ENCODE measurements at places on chromosomes 6 and 20.

DNA sequence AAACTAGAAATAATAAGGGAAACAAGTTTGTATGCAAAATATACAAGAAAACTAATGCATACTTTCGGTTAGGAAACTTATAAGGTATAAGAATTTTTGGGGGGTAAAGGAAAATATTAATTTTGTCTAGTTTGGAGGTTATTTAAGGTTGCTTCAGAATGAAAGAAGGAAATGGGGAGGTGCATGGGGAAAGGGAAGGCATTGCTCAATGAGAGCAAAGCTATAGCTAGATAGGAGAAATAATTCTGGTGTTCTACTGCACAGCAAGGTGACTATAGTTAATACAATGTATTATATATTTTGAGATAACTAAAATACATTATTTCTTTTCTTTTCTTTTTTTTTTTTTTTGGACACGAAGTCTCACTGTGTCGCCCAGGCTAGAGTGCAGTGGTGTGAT is 5.4 kb upstream of the MYMX start:
- no peak for DNase-seq

DNA sequence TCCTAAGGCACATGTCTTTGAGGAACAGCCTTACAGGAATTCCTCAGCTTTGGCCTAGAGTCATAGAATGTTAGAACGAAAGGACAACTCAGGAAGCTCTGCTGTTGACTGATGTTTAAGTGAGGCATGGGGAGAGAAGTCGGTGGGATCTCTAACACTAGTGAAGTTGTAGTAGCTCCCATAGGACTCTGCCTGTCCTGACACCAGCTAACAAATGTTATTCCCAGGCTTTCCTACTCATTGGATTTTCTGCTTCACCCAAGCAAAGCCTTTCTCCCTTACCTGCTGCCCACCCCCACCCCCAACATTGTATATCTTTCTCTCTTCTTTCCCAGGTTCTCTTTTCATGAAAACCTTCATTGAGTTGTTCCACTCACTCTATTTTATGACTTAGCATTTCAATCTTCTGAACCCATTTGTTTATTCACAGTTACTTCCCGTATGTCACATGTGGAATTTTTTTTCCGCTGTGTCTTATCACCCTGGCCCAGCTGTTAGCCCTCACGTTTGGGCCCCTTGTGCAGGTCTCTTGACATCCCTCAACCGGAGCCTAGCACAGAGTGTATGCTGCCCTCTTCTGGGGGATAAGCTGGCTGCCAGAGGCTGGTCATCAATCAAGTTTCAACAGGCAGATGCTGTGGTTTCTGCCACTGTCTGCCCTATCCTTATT is 39.2 kb upstream of the RNF8 start:
- DNase-seq = no peak

GRCh38 chr6:494394-494793 is 102.8 kb downstream of the IRF4 start:
- DNase-seq = no peak

- DNase-seq = no peak
Observed at GRCh38 chr6:119683031-119683430, 333.5 kb upstream of the MAN1A1 start.

DNA sequence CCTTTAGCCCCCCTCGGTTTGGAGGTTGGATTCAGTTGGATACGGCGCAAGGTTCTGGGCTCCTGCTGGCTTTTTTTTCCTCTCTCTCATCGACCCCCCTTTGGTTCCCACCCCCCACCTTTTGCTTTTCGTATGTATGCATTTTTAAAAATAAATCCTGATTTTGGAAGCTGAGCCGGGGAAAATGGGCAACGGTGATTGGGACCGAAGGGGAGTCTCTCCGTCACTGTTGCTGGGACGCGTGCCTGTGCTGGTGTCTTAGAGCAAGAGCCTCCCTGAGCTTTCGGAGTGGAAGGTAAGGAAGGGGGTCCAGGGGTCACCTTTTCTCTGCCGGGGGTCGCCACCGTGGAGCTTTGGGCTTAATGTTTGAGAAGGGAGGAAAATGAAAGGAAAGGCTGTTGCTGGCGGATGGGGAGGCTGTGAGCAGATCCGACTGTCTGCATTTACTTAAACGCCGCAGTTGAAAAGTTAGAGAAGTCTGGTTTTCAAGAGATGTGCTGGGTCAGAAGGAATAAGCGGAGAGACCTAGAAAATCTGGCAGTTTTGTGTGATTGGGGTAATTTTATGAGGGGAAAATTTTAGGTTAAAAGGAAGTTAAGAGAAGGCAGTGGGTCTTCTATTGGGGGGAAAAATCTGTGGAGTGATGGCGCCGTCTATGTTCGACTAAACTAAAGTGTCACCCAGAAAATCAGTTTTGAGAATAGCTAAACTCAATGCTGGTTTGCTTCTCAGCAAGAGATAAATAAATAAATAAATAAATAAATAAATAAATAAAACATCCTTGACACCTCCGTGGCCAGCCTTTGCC is 828 bp downstream of the ADGRB3 start:
- DNase-seq = no peak

DNA sequence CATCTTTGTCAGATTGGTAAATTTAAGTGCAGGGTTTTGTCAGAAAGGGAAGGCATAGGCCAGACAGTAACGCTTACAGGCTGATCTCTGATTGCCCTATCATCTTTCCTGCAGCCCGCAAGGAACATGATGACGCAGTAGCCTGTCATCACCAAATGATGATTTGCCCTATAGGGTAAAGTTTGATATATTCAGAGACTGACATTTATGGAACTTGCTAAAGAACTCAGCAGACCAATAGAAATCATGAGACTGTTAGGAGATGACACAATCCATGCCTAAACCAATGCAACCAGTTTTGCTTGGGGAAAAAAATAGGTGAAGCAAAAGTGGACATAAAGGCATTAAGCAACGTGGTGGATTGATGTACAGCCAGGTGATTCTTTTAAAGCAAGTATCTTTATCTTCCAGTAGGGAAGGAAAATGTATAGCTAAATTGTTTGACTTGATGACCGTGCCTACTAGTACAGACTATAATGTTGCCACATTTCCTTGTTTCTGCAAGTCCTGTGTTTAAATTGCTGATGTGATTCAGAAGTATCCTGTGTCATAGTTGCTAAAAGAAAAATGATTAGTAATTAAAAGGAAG is 2.4 kb downstream of the NUS1 start:
- no peak for DNase-seq

DNA sequence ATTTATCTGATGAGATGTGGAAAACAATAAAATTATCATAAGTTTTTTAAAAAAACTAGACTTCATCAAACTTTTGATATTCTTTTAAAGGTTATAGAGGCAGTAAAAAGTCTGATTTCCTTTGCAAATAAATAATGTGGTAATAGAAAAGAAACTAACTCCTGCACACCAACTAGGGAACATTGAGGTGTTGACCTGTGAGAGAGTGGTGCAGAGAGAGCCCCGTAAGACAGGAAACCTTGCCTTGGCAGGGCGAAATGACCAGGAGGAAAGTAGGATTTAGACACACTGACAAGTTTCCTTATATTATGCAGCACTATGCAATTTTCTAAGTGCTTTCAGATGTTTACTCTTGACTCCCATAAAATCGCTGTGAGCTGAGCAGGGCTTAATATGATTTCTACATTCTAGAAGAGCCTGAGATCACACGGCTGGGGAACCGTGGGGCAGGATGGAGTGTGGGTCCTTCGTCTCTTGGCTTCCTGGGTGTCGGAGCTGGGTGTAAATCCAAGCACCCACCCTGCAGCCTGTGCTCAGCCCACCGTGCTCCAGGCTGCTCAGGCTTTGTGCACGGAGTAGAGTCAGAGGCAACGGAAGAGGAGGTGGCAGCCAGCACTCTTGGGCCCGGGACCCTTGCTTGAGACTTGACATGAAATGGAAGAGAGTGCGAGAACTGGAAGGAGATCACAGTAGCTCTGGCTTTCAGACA is 61.3 kb upstream of the FOXQ1 start:
- no peak for DNase-seq

GRCh38 chr6:113558966-113559365 is 298.2 kb upstream of the MARCKS start:
- no peak for DNase-seq

GRCh38 chr6:157538168-157538567 is 157.2 kb downstream of the ZDHHC14 start:
- no peak for DNase-seq

GRCh38 chr6:9138936-9139335 is 703.6 kb upstream of the SLC35B3 start:
- DNase-seq = no peak

GRCh38 chr6:75484535-75484934 is 9.1 kb downstream of the FILIP1 start:
- DNase-seq = no peak

All from NCI-H1092 (cell line).